ENCODE measurements at places on chromosomes 2 and 18. TPM values are rescaled to one million over a fixed set of nuclear protein-coding genes. Genes with fewer than 3 reads are reported as not detected.

Gene POTEC
- total RNA-seq, result 2.9 TPM

Gene C18orf54
- total RNA-seq, result 7.7 TPM

Gene LIPG
- total RNA-seq, result 32.6 TPM

Gene MC4R
- total RNA-seq, result not detected

Gene KCNJ3
- total RNA-seq, result not detected

Gene PIK3C3
- 37.5 TPM for total RNA-seq

Gene SP100
- total RNA-seq, result 43.8 TPM

Gene SERPINB10
- 1.5 TPM for total RNA-seq

Gene TCF23
- total RNA-seq, result not detected

Gene METTL4
- 6.5 TPM for total RNA-seq

Gene NYAP2
- total RNA-seq, result not detected

Gene FER1L5
- not detected for total RNA-seq

Gene RAB6C
- total RNA-seq, result not detected

Gene CRYGD
- total RNA-seq, result not detected

Gene CTAGE1
- not detected for total RNA-seq

- peak; percentile 57 for DNase-seq
These were observed 780 bp downstream of the HTRA2 start for GRCh38 chr2:74530239-74531187.

DNA sequence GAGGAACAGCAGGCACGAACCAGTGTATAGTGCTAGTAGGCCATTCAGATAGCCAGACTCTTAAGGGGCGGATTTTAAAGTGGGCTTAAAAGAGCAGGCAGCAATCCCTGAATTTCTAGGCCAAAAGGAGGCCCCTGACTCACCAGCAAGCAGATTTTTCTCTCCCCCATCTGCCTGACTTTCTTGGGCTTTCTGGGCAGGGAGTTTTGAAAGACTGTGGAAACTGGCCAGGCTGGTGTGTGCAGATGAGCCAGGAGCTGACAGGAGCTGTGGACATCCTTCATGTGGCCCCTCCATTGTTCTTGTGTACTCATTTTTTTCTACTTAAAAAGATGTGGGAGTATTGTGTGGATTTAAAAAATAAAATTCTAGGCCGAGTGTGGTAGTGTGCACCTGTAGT, 59.0 kb downstream of the GLI2 start:
- no peak for DNase-seq

DNA sequence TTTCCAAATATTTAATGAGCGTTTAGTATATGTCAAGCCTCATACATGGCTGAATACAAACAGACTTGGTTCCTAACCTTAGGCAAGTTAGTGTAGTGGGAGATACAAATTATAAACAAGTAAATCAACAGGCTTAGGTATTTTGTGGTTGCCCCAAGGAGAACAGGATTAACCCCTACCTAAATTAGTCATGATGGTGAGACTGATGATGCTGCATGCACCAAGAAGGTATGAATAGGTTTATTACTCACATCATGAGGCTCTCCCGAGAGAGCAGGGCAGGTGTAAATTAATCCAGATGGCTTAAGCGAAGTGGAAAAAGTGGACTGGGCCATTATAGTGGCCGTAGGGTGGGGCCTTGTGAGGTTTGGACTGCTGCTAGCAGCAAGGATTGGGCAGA, 118.1 kb upstream of the GCFC2 start:
- DNase-seq, result no peak

DNA sequence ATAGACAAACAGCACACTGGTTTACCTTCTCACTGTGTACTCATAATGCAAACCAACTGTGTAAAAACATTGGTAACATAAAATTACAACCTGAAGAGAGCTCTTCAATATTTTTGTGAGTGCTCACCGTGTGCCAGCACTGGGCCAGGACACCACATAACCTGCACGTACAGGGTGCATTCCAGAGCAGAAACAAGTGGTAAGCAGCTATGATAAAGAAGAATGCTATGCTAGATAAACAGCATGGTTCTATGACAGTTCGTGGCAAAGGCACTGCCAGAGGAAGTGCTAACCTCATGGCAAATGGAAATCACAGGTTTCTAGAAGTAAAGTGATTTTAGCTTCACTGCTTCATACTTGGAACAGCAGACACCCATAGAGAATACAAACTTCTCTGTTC, 343.5 kb downstream of the MTX2 start:
- peak; percentile 49 for DNase-seq

DNA sequence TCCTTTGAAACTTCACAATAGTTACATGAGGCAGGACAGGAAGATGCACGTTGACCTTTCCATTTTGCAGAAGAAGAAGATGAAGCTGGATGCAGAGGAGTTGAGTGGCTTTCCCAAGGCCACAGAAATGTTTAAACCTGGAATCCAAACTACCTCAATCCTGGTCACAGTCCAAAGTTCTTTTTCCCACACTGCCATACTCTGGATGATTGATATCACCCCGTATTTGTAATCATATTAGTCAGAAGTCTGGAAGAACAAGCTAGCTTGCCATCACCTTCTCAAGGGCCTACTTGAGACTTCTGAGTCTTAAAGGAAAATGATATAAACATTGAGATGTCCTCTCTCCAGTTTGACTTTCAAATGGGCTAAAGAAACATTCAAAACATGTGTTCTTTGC, 190.1 kb downstream of the LNPK start:
- DNase-seq, result no peak

- DNase-seq, result no peak
These were observed 1352.8 kb upstream of the SLC39A10 start for GRCh38 chr2:194304191-194304590.

DNA sequence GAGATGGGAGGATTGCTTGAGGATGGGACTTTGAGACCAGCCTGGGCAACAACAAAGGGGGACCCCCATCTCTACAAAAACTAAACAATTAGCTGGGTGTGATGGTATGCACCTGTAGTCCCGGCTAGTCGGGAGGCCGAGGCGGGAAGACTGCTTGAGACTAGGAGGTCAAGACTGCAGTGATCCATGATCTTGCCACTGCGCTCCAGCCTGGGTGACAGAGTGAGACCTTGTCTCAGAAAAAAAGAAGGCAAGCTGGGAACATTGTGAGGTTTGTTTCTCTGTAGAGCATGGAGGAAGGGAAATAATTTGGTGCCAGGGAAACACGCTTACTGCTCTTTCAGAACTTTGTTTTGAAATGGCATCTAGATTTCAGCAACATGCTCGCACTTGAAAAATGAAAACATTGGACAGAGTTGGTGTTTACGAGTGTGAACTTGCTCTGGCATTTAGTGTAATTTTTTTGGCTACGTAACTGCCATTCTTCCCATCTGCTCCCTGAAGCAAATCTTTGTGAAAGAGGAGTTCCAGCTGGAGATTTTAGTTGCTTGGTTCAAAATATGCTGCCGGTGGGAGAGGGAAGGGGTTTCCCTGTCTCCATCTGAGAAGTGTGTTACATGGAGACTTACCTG, 125.6 kb upstream of the DLX2 start:
- no peak for DNase-seq

- peak; percentile 46 for DNase-seq
These were observed 5.3 kb downstream of the KLF11 start for GRCh38 chr2:10048501-10049171.

DNA sequence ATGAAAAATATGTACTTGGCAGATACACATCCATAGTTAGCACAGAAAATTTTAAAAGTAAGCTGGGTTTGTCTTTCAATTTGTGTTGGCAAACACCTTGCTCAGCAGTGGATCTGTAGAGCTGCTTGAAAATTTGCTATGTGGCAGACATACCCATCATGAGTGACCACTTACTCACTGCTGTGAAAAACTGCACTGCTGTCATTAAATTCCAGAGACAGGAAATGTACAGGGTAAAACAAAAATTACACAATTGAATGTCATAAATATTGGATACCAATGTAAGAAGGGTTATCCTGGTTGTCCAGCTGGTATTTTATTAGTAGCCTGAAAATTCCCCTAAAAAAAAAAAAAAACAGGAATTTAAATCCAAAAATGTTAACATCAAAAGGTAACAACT, 24.5 kb downstream of the NIF3L1 start:
- DNase-seq, result no peak

- peak; percentile 78 for DNase-seq
These were observed 129.2 kb upstream of the MEIS1 start for GRCh38 chr2:66305718-66306117.

- DNase-seq, result peak; percentile 22
These were observed 12.6 kb downstream of the NOP58 start for GRCh38 chr2:202278036-202278760.

DNA sequence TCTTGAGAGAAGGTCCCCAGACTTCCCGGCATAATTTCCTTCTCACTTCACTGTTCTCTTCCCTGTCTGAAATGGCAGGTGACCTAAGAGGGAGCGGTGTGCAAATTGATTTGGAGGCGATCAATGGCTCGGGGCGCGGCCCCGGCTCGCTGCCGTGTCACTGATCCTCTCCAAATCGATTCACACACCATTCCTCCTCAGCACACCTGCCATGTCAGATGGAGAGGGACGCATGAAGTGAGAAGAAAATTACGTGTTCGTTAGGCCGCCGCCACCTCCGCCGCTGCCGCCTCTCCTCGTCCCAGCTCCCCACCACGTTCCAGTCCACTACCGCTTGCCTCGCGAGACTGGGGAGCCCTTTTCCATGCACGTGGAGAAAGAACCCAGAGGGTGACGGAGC, 31.8 kb upstream of the BCL11A start:
- no peak for DNase-seq

All from Daoy (cell line).